ENCODE measurements at places on chromosomes 5 and 9.

- DNase-seq: no peak
These were observed 32.2 kb upstream of the TGFBI start for GRCh38 chr5:135996611-135997010.

GRCh38 chr5:169760229-169760628, 123.2 kb downstream of the DOCK2 start:
- DNase-seq: no peak

GRCh38 chr5:102561894-102562760, 63.3 kb upstream of the SLCO6A1 start:
- DNase-seq: no peak

GRCh38 chr9:122883125-122883524, 22.0 kb downstream of the RC3H2 start:
- no peak for DNase-seq

GRCh38 chr5:127014573-127014972, 15.8 kb downstream of the MARCHF3 start:
- no peak for DNase-seq

DNA sequence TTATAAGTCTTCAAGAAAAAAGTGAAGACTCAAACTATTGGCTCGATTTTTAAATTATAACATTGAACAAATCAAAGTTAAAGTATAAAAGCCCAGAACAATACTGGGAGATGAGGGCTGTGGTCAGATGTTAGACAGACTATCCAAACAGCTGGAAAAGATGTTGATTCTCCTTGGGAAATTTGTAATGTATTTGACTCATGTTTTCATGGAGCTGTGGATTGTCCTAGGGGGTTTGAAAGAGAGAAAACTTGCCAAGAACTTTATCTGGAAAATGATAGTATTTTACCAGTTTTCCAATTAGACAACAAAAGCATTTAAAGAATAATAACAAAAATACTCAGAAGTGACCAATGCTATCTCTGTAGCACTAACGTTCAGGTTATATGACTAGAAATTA, 339.2 kb downstream of the ARL15 start:
- DNase-seq: no peak

GRCh38 chr9:75265525-75265972, 177.2 kb downstream of the OSTF1 start:
- peak; percentile 12 for DNase-seq

DNA sequence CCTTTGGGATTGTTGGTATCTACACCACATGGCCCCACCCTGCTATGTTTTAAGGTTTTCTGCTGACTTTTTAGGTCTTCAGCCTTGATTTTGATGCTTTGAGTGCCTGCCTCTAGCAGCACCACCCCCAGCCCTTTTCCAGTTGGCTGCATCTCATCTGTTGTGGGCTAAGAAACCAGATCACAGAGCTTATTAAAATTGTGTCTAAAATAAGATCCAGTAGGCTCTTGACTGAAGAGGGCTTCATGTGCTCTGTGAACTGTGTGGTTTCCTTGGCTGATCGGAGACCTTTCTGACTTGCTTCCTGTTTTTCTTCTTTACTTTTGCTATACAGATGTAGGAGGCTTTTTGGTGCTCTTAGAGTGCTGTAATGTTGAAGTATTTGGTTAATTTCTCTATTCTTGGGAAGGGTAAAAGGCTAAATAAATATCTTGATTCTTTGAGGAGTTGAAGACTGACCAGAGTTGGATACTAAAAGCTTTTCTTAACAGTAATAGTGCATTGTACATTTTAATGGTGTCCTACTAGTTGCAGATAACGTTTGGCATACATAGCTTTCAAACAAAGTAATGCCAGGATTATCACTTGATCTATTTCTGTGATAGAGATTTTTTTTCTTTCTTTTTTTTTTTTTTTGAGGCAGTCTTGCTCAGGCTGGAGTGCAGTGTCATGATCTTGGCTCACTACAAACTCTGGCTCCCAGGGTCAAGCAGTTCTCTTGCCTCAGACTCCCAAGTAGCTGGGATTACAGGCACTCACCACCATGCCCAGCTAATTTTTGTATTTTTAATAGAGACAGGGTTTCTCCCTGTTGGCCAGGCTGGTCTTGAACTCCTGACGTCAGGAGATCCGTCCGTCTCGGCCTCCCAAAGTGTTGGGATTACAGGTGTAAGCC, 4.5 kb downstream of the UBE2D2 start:
- no peak for DNase-seq

GRCh38 chr9:38311382-38312270, 80.9 kb upstream of the ALDH1B1 start:
- no peak for DNase-seq

- DNase-seq: no peak
These were observed 12.1 kb upstream of the COL27A1 start for GRCh38 chr9:114143234-114143633.

Data from stimulated activated CD8-positive, alpha-beta memory T cell treated with anti-CD3 and anti-CD28 coated beads, Interleukin-4, amount 100 ng/mL, for 24 hours (primary cell).